Mammary epithelial cell (primary cell): ENCODE measurements at places on chromosomes 1 and 21. TPM values are rescaled to one million over a fixed set of nuclear protein-coding genes. Genes with fewer than 3 reads are reported as not detected.

- peak; percentile 83 for DNase-seq
These were observed 75.1 kb upstream of the SIPA1L2 start for GRCh38 chr1:232704694-232705680.

- DNase-seq = peak; percentile 51
These were observed 81.9 kb upstream of the HAO2 start for GRCh38 chr1:119286587-119287181.

Gene RAP1GAP
- 0.31 TPM for polyA plus RNA-seq

DNA sequence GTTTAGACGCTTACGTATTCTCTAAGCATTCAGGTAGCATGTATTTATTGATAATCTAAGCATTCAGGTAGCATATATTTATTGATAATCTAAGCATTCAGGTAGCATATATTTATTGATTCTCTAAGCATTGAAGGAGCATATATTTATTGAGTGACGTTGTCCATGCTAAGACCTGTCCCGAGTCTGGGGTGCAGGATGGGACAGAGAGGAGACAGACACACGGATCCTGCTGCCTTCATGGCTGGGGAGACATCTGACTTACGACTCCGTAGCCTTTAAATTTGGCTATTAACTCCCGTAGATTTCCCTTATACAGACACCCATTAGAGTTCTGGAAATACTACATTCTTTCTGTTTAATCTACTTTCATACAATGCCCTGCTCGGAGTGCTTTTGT lies 982 bp downstream of the SCCPDH start:
- no peak for DNase-seq

- no peak for DNase-seq
These were observed 194.5 kb downstream of the LHX8 start for GRCh38 chr1:75328691-75329090.

GRCh38 chr1:172148213-172148612 lies 272.3 kb upstream of the C1orf105 start:
- no peak for DNase-seq

DNA sequence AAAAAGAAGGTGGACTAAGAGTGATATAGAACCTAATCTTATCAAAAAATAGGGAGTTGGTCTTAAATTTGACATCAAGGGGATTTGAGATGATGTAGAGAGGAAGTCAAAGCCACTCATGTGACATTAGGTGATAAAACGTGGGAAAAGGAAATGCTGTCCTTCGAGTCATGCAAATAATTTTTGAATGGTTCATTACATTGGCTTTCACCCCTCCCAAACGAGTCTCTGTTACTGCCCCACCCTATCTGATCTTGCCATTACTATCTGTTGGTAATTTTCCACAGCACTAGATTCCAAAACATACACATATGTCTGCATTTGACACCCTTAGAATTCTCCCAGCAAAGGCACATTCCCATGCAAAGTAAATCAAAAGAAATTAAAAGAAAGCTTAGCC lies 531.1 kb upstream of the ADAMTS5 start:
- DNase-seq = peak; percentile 49

GRCh38 chr1:61071205-61072130 lies 10.9 kb upstream of the NFIA start:
- no peak for DNase-seq

GRCh38 chr1:109089242-109090015 lies 1.1 kb upstream of the TMEM167B start:
- peak; percentile 34 for DNase-seq

DNA sequence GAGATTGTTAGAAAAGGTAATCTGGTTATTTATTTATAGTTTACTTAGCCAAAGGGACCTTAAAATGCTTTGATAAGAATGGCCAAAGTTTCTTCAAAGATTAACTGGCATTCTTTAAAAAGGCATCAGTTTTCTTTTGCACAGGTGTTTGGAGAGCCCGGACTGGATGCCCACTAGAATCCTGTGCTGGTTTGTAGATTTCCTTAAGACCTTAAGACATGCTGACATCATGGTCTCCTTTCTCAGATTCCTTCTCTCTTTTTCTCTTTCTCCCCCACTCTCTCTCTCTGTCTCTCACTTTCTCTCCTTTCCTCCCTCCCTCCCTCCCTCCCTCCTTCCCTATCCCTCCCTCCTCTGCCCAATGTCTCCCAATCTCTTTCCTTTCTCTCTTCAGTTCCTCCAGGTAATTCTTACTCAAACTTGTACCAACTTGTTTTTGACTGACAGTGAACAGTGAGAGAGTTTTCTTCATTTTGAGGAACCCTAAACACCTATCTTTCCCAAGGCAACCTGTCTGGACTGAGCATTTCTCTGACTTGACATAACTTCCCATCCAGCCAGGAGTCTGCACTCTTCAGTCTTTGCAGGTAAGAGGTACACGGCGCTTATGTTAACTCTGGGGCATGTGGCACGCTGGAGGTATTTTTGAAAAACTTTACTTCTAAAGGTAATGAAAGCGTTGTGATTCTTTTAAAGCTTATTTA lies at the start of gene KCNJ15:
KCNJ15 (plus strand) TSS at position 393 of the 704 bp plus-strand sequence. CDS start 42,271 bp downstream, outside the sequence.
- DNase-seq = peak; percentile 62

DNA sequence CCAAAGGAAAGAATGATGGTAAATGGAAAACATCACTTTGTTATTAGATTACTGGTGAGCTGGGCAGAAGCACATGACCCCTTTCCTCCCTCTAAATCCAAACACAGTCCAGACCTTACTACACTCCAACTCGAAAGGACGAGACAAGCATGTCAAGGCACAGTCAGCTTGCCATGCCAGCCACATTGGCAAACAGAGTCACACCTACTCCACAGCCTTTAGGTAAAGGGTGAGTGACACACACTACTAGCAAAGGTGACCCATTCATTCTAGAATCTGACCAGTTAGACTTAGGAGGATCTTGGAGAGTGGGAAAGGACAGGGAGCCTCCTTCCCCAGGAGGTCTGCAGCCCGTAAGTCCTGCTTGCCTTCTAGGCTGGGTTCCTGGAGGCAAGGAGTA lies 3.0 kb downstream of the SLC44A3 start:
- DNase-seq = no peak
